ENCODE measurements at places on chromosomes 5 and 9. TPM values are rescaled to one million over a fixed set of nuclear protein-coding genes. Genes with fewer than 3 reads are reported as not detected.

DOCK2 gene
- total RNA-seq = 2.2 TPM

FLT4 gene
- 2.6 TPM for total RNA-seq

SFXN1 gene
- 56.9 TPM for total RNA-seq

F2RL1 gene
- 144 TPM for total RNA-seq

TMEM8B gene
- total RNA-seq = 11.5 TPM

RAPGEF6 gene
- 10.0 TPM for total RNA-seq

CARD9 gene
- 2.0 TPM for total RNA-seq

TRIM41 gene
- total RNA-seq = 17.5 TPM

DAB2IP gene
- 51.1 TPM for total RNA-seq

IL5 gene
- total RNA-seq = not detected

GPR150 gene
- not detected for total RNA-seq

IL13 gene
- total RNA-seq = not detected

FOXD4L6 gene
- total RNA-seq = not detected

FST gene
- total RNA-seq = 0.33 TPM

CCNO gene
- 1.3 TPM for total RNA-seq

KIF2A gene
- total RNA-seq = 51.3 TPM

TMC1 gene
- total RNA-seq = not detected

FGF10 gene
- total RNA-seq = 0.08 TPM

MEIKIN gene
- not detected for total RNA-seq

DHX29 gene
- 21.6 TPM for total RNA-seq

NR5A1 gene
- total RNA-seq = not detected

SNX24 gene
- 53.1 TPM for total RNA-seq

MTMR12 gene
- 24.6 TPM for total RNA-seq

PHYHD1 gene
- total RNA-seq = 17.8 TPM

CSF1R gene
- total RNA-seq = 0.41 TPM

FGF1 gene
- 12.1 TPM for total RNA-seq

ANKRA2 gene
- total RNA-seq = 11.2 TPM

DOLPP1 gene
- total RNA-seq = 15.3 TPM

SNX30 gene
- total RNA-seq = 22.5 TPM

FAM163B gene
- total RNA-seq = not detected

ZNF169 gene
- 4.9 TPM for total RNA-seq

BARX1 gene
- total RNA-seq = not detected

GRXCR2 gene
- not detected for total RNA-seq
